ENCODE measurements at places on chromosomes 6 and 20.

DNA sequence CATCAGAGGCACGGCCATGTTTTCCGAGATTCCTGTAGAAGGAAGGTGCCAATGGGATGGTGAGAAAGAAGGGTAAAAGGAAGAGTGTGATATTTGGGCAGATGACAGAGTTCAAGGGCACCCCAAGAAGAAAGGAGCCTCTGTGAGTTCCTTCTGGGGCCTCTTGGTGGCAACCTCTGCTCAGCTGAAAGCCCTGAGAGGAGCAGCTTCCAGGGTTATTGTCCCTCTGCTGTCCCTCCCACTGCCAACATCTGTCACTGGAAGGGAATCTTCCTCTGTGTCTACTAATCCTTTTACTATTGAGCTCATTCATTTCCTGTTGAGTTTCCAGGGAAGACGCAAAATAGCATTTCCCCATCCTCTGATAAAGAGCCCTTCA, 40.0 kb upstream of the KCNK16 start:
- peak; percentile 38 for DNase-seq

- no peak for DNase-seq
These were observed 40.0 kb upstream of the TAF8 start for GRCh38 chr6:42010185-42010891.

DNA sequence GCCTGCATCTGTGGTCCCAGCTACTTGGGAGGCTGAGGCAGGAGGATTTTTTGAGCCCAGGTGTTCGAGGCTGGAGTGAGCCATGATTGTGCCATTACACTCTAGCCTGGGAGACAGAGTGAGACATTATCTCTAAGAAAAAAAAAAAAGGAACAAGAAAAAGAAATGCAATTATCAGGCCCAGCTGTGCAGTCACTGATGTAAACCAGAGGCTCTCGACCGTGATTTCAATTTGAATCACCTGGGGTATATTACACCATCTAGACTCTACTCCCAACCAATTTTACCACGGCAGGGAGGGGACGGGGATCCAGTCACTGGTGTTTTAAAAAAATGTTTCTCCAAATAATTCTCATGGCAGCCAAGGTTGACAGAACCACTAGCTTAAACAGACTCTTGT, 48.8 kb upstream of the NKX2-2 start:
- DNase-seq, result no peak

DNA sequence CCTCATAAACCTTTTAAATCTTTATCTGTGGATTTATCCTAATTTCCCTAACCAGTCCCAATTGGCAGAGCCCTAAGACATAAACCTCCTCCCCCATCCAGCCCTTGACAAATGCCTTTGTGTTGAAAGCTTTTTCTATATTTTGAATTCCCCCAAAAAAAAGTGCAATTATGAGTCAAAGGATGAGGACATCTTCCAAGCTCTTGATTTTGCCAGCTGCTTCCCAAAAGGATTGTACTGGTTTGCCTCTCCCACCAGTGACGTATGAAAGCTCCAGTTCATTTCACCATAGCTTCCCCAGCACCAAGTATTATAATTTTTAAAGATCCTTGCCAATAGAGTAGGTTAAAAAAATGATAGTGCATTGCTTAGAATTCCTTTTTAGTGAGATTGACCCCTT, 38.9 kb downstream of the SIRPA start:
- no peak for DNase-seq

Measured in D721Med (cell line).